ENCODE measurements at places on chromosomes 6 and 20.

- DNase-seq = no peak
Observed at GRCh38 chr20:32964575-32964974, 39.7 kb downstream of the SUN5 start.

- DNase-seq = no peak
Observed at GRCh38 chr6:156634048-156634447, 143.1 kb upstream of the ARID1B start.

DNA sequence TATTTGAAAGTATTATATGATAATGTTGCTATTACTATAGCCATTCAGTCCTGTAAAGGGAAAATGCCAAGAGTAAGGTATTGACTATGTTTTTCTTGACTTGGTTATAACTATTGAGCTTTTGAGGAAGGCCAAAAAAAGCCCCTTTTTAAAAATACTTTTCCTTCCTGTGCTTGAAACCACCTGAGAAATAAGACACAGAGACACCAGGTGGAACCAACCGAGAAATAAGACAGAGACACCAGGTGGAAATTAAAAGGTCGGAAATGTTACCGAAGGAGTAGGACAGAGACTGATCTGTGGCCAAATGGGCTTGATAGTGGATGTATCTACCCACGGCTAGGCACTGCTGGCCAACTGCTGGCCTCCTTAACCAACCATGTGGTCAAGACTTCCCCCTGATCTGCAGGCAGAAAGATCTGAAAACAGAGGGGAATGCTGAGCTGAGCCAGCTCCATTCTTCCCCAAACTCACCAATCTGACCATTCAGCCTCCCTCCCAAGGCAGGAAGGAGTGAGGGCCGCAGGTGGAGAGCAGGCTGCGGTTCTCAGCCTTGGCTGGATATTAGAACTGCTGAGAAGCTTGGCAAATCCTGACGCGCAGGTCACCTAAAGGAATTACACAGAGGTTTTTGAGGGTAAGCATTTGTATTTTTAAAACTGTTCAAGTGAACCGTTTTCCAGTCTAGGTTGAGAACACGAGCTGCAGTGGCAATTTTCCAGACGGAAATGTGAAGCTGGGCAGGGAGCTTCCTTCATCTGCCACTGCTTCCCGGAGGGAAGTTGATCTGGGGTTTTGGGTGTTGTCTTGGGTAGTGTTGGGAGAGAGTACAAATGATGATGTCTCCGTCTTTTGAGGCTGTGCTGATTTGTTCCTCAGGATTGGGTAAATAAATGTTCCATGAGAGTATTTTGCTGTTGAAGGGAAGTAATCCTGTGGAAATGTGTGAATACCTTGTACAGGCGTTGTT lies 121.7 kb upstream of the EXOC2 start:
- no peak for DNase-seq

- DNase-seq = no peak
Observed at GRCh38 chr6:46961232-46961631, 39.5 kb upstream of the ADGRF5 start.

GRCh38 chr6:107720717-107721116 lies 103.4 kb downstream of the SCML4 start:
- no peak for DNase-seq

GRCh38 chr20:20463933-20464374 lies 96.0 kb downstream of the INSM1 start:
- no peak for DNase-seq
